ENCODE measurements at places on chromosomes 2 and 18.

DNA sequence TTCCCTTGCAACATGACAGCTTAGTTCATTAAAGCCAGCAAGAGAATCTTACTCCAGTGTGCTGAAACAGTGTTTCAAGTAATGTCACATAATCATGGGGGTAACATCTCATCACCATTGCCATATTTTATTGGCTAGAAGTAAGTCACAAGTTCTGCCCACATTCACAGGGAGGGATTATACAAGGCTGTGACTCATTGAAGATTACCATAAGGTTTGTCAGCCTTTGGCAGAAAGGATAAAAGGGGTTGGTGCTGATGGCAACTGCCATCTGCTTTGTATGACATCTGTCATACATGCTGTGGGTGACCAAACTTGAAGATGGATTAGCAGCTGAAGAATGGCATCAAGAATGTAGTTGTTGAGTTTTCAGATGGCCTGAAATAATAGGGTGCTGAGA, 61.2 kb downstream of the KCNE4 start:
- peak; percentile 28 for DNase-seq

DNA sequence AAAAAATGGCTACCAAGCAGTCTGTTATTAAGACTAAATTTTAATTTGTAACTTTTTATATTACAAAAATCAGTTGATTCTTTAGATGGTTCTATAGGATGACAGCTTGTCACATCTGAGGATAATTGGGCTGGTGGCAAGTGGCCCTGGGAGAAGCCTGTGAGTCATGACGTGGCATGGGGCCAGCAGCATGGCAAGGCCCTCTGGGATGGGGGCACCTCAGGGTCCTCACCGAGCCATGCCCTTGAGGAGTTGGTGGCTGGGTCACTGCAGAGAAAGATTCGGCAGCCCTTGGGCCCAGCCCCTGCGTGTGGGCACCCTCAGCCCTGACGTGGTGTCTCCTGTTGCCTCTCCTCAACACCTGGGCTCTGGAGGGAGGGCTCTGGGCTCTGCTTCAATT, 49.7 kb downstream of the STK25 start:
- DNase-seq: no peak

GRCh38 chr2:191038741-191039140, 24.8 kb upstream of the STAT1 start:
- no peak for DNase-seq

GRCh38 chr18:77111951-77112746, 20.4 kb downstream of the MBP start:
- DNase-seq: peak; percentile 56

- DNase-seq: peak; percentile 44
Measured at GRCh38 chr2:113979191-113980128, 89.6 kb downstream of the ACTR3 start.

DNA sequence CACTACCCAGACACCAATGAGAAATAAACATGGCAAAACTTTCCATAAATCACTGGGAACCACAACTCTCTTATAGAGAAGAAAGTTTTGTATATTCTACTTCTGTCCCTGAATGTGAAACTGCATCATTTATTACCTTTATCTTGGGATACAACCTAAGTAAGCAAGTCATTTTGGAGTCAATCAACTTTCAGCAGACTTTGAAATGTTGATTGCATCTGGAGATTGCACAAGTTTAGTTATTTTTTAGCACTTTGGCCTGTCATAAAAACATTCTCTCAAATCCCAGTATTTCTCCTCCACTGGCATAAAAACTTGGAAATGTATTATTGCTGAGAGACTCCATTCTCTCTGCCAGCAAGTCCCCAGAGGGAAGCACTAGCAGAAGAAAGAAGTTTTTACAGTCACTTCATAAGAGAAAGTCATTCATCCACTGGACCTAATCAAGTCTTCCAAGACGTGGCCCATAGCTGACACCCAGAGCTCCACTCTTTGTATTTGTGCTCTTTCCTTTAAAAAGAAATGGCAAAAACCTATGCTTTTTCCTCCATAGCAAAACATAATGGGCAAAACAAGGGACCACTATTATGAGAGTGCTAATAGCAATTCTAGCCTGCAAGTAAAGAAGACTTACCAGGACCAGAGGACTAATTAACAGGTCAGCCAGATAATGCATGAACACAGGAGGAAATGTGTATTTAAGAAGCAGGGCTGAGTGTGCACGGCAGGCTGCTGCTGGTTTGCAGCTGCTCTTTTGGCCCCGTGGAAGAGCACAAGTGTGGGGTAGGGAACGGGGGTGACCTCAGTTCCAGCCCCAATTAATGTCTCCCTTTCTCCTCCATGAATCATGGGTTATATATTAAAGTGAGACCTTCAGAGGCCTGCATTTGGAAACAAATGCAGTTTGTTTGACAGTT, 171.5 kb downstream of the INO80D start:
- no peak for DNase-seq

DNA sequence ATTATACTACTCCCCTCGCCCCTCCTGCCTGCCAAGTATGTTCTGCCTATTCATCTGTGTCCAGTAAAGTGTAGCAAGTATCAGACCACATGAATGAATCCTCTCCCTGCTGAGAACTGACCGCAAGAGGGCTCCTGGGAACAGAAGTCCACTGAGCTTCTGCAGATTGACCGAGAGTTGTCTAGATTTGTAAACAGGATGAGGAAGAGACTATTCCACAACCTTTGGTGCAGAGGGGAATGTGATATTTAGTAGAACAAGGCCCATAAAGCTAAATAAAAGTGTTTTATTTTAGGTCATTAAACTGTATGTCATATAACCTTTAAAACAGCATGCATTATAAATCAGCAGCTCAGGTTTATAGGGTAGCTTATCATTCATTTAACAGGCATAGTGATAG, 377.0 kb downstream of the DCC start:
- no peak for DNase-seq

GRCh38 chr18:27685807-27686412, 491.0 kb downstream of the CDH2 start:
- peak; percentile 10 for DNase-seq

DNA sequence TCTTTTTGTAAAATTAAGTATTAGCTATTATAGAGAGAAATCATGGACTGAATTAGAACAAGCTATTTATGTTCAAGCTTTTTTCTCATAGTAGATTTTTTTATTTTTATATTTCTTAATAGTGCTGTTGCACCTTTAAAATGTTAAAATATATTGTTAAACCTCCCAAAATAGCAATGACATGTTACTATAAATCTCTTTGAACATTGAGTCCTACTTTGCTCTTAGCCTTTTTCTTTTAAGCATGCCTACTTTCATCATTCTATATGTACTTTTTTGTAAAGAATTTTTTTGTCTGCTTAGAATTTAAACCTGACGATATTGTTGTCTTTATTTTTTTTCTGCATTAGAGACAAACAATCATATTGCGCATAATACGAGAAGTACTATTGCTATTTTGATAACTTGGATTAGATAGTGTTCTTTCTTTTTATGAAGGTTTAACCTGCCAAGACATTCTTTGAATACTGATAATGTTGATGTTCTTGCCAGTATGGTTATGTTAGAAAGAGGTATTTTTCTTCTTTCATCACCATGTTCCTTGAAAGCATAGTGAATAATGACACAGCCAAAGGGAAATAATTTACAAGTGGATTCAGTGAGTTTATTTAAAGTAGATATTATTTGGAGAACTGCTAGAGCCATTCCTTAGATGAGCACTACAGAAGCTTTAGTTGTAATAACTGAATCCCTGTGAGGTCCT, 40.6 kb downstream of the PMS1 start:
- no peak for DNase-seq

- no peak for DNase-seq
Measured at GRCh38 chr2:59912042-59912441, 641.4 kb downstream of the BCL11A start.

GRCh38 chr2:99489063-99489760, 605 bp downstream of the REV1 start:
- DNase-seq: peak; percentile 86

DNA sequence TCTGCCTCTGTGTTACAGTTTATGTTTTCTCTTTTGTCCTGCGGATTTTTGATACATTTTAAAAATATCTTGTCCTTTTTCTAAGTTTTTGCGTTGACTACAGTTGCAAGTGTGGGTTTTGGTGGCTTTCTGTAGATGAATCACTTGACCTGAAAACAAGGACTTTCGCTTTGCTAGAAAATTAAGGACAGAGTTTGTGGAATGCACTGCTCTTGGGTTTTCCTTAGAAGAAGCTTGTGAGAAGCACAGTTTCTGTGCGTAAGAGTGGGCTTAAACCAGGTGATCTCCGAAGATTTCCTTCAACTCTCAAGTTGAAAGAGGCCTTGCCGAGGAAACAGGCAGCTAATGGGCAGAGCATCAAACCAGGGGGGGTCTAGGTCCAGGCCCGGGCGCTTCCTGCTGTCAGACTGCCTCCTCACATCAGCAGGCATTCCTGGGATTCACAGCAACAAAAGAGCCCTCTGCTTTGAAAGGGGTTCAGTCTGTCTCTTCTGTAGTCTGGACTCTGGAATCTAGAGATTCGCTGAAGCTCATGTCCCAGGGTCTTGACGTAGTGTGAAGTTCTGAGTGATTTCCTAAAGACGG, 17.3 kb downstream of the NCK2 start:
- DNase-seq: no peak

- DNase-seq: no peak
Measured at GRCh38 chr2:59961746-59962145, 591.7 kb downstream of the BCL11A start.

DNA sequence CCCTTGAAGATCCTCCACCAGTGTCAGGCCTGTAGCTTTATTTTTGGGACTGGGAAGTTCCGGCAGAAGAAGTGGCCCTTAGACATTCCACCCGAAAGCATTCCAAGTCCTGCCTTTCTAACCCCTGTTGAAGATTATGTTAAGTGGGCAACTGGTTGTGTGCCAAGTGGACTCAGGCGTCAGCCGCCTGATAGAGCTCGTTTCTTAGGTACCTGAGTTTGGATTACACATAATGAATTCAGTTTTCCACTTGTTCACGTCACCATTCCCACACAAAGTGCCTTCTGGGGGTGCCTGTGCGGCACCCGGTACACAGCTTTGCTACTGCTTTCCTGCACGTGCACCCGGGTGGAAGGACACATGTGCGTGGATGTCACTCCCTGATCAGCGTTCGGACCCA, 156.5 kb downstream of the PTGR3 start:
- no peak for DNase-seq

DNA sequence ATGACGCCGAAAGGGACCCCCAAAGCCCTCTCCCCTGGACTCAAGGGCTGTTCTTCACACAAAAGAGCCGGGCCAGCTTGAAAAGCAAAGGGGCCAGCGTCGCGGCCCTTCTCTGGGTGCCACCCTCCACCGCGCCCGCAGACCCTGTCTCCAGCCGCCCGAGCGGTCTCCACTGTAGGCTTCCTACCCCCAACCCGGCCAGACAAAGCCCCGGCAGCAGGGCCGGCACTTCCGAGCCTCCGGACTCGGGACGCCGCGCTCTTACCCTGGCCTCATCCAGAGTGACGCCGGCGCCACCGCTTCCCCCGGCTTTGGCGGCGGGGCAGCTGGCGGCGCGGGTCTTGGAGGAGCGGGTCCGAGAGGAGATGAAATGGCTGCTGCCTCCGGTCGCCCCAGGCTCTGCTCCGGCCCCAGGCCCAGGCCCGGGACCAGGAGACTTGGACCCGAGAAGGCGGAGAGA, 603 bp downstream of the ATAD2B start:
- DNase-seq: peak; percentile 54

- DNase-seq: no peak
Measured at GRCh38 chr2:148533685-148534084, 110.9 kb upstream of the EPC2 start.

- DNase-seq: peak; percentile 29
Measured at GRCh38 chr2:110126906-110127305, 11.3 kb upstream of the MALL start.

DNA sequence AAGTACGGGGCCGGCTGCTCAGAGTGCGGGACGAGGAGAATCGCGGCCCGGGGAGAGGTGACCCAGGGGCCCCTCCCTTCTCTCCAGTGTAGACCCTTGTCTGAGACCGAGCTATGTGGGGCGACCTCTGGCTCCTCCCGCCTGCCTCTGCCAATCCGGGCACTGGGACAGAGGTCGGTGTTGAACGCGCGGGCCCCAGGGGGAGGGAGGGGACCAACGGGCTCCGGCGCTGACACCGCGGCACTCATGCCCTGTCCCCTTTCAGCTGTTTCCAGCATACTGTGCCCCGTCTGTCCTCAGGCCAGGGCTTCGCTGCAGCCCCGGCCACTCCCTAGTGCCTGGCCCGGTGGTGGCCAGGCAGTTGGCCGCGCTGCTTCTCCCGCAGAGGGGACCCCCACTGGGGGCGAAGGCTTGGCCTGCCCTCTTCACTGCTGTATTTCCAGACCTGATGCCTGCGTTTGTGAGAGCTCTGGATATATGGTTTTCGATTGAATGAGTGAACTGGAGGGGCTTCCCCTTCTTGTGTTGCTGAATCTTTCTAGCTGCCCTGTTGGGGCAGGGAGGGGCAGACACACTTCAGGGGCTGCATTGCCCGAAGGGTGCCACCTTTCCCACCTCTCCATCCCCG, 809 bp downstream of the DBI start:
- no peak for DNase-seq

DNA sequence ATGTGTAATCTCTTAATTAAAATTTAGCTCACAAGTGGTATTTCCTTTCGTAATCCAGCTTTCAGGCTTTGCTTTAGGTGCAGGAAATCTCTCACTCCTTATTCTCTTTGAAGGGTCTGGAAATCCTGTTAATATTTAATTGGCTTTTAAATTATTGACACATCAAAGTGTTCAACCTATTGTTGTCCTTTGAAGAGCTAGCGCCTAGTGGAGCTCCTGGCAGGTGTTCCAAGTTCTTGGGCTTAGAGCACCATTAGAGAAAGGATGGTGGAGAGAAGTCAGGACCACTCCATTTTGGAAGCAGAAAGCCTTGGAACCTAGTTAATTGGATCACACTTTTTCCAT, 92.4 kb downstream of the CABLES1 start:
- DNase-seq: no peak

DNA sequence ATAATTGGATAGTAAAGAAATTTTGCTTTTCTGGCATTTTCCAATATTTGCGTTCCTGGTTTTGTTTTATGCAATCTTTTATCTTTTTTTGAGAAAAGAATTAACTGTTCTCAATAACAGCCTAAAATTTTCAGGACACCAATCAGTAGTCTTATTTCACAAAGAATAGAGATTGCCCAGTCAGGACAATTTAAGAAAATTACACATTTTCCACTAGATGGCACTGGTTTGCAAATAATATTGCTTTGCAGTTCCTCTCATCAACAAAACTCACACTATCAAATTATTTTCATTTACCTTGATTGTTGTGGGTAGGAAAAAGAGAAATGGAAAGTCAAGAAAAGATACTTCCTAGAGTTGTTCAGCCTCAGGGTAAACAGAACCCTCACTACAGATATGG, 2.4 kb upstream of the RBM45 start:
- DNase-seq: peak; percentile 52

DNA sequence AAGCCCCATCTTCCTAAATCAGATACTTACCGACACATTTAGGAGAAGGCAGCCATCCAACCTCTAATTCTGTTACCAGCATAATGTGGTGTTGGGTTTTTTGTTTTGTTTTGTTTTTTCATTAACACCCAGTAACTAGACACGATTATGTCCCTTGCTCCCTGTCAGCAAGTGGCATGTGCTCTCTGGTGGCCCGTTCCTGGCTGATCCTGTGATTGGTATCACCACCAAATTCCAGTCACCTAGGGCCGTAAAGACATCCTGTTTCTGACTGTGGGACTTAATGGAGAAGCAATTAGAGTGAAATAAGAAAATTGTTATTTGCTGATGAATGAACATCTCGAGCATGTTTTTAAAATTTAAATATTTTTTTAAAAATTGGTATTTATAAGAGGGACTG, 5.9 kb upstream of the DLX1 start:
- no peak for DNase-seq

GRCh38 chr2:9975805-9976447, 24.4 kb downstream of the GRHL1 start:
- peak; percentile 78 for DNase-seq

- no peak for DNase-seq
Measured at GRCh38 chr2:214591366-214591765, 180.5 kb downstream of the VWC2L start.
